ENCODE measurements at places on chromosomes 7 and 10.

DNA sequence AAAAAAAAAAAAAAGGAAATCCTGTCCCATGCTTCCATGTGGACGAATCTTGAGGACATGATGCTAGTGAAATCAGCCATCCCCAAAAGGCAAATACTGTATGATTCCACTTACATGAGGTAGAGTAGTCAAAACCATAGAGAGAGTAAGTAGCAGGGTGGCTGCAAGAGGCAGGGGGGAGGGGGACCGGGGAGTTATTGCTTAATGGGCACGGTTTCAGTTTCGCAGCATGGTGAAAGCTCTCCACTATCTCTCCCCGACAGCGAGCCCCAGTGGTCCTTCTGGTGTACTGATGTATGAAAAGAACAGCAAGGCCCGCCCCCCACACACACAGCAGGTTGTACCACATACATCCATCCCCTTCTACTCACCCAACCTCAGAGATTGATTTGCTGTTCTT, 32.8 kb downstream of the NOD1 start:
- DNase-seq: peak; percentile 49

DNA sequence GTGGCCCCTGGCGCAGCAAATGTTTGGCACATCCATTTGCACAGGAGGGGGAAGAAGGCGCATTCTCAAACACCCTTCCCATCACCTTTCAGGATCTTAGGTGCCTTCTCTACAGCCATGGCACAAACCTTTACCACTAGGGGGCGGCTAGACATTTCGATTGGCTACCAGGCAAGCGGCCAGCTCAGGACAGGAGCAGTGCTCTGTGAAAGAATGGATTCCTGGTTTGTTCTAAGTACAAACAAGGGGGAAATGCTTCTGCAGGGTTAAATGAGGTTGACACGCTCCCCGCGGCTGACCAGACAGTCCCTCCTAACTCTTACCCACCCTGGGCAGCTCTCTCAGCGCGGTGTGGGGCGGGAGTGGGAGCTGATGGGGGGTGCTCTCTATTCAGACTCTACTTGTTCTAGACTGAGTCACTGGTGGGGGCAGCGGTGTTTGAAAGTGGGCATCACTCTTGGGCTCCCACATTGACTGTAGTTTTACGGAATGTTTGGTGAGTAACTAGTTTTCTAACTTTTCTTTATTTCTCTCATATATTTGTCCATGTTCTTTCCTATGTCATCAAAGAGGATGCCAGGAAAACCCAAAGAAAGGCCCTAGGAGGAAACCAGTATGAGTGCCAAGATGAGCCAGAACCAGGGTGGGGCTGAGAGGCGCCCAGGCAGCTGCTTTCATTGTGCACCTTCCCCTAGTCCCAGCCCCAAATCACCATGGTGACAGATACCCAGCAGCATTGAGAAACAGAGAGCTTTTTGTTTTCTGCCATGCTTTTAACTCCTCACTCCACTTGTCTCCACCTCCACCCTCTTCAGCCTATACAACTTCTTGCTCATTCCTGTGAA, 61.4 kb upstream of the GPR158 start:
- no peak for DNase-seq

DNA sequence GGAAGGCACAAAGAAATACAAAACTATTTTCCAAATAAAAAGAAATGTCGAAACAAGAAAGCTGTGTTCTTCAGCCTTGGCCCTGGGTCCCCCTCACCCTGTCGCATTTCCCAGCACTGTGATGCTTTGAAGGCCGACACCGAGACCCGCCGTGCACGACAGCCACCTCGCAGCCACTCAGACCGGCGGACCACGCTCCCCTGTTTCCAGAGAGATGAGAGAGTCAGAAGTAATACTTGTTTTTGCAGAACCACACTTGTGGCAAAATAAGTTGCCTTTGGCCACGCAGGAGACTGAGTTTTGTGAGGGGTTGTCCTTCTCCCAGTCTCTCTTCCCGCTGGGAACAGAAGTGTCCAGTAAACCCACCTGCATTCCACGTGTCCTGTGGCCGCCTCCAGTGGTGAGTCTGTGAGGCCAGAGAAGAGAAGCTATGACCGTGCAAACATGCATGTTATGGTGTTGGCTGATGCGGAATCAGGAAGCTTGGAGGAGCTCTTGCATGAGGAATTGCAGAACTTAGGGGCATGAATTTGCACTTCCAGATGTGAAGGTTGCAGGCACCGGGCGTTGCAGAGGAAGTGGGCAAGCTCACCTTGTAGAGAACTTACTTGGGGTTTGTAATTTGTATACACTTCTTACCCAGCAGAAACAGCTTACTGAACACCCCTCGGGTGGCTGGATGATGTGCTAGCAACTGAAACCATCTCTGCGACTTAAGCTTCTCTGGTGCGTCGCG, 194.5 kb downstream of the EBF3 start:
- DNase-seq: no peak

DNA sequence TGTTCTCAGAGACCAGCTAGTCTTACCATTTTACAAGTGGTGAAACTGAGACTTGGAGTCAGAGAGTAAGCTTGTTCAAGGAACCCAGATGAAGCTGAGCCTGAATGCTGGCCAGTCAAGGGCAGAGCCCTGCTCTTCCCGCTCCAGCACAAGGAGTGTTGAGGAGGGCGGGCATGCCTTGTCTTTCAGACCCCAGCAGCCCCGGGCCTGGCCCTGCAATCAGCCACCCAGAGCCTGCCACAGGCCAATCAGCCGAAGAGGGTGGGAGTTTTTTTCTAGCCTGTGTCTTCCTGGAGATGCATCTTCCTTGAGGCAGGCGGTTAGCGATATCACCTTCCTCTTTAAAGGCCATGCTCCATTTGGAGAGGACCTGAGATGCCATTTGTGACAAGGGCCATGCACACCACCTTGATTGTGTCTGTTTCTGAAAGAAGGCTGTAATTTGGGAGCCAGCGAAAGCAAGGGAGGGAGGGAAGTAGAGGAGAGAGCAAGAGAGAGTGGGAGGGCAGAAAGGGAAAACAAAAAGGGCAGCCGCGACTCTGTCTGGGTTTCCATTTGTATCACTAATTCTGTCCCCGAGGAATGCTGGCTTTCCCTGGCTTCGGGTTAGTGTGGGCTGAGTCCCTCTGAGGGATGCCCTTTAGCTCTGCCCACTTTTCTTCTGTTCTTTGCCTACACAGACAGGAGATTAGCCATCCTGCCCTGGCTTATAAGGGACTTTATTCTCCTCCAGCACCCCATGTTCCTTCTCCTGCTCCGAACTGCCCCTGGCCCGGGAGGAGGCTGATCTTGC, 8.0 kb downstream of the CDH23 start:
- DNase-seq: no peak

DNA sequence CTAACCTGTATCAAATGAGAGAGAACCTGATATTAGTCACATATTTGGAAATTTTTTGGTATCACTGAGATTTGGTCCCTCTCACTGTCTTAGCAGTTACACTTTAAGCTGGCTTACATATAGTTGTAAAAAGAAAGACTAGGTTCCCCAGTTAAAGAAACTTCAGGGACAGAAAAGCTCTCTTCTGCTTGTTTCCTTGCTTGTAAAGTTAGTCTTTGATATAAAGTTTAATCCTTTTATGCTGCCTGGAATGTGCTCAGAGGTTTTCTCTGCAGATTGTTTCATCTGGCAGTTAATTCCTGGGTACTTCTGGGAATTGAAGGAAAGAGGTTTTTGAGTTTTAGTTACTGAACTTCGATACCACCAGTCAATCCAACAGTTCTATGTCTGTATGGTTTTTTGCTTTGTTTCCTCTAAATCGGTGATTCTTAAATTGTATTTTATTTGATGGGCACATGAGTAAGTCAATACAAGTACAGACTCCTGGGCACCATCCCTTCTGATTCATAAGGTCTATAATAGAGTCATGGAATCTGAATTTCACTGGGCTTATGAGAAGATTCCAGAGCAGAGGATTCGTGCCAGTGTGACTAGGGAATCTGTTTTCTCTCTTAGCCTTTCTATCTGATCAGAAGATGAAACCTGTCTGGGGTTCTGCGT, 1080.9 kb upstream of the C7orf33 start:
- no peak for DNase-seq

DNA sequence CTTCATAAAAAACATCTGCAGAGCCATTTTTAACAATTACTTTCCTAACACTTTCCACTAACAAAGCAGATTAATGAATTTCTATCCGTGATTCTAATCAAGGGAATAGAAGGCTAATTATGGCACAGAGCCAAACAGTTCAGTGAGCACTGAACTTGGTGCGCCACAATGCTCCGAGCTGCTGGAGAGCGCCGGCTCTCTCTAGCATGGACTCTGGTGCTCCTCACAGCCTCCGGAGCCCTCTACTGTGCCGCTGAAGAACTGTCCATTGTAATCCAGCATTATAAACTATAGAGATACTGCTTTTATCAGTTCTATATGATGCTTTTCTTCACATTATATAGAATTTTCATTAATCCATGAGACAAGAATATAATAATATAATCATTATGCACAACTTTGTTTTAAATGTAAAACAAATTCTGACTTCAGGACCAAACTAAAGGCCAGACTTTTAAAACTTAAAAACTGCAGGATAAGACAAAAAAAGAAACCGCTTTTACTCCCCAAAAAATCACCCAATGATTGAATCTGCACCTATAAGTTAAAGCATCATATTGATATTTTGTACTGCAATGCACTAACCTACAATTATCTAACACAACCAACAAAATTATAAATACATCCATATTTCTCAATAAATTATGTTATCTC, 123.6 kb downstream of the RNF32 start:
- no peak for DNase-seq
